Hypothalamus (tissue), 51 donors: ENCODE measurements at places on chromosomes 12 and 14.

GRCh38 chr14:96286251-96286650 is 30.2 kb downstream of the BDKRB1 start:
- no peak for DNase-seq

- DNase-seq = no peak
Observed at GRCh38 chr12:48489012-48489411, 6.7 kb downstream of the C12orf54 start.

GRCh38 chr12:88267630-88268029 is 125.5 kb downstream of the TMTC3 start:
- DNase-seq = no peak

- DNase-seq = no peak
Observed at GRCh38 chr12:52060498-52061177, 9.1 kb upstream of the ATG101 start.

DNA sequence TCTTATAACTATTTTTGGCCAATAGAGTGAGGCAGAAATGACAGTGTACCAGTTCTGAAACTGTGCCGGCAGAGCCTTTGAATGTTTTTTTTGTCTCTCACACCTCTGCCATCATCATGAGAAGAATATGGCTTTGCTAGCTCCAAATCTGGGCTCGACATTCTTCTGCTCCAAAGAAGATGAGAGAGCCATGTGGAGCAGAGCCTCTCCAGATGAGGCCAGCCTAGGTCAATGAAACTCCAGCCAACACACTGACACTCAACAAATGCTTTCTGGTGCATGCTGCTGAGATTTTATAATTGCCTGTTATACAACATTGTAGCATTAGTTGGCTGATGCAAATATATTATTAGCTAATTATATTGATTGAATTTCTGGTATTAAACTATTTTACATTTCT is 154.7 kb downstream of the SLC38A4 start:
- DNase-seq = no peak

- no peak for DNase-seq
Observed at GRCh38 chr12:91562476-91562875, 379.9 kb upstream of the DCN start.

DNA sequence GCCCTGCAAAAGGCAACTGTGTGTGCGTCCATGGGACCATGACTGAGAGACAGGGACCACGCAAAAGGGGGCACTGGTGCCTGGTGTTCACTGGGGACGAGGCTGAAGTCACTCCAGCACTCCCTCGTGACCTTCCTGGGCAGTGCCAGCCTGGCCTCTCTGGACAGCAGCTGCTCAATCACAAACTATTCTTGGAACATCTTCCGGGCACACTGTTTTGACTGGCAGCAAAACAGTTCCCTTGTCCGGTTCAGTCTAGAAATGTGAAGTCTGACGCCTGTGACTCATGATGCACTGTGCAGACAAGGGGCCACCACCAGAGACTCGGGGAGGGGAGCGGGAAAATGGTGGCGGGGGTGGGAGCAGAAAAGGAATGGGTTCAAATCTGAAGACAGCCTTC is 20.8 kb downstream of the SNRNP35 start:
- DNase-seq = peak; percentile 51

DNA sequence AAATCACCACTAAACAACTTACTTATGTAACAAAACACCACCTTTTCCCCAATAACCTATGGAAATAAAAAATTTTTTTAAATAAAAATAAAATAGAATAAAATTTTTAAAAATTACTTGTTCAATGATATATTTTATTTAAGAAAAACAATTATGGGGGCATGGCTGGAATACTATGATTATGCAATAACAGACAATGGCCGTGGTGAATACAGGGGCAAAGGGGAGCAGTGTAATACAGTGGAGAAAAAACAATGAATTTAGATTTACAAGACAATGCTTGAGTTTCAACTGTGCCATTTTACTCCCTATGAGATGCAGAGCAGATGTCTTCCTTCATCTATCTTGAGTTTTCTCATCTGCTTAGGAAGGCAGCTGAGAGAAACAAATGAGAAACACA is 72.9 kb downstream of the BLTP3B start:
- no peak for DNase-seq

DNA sequence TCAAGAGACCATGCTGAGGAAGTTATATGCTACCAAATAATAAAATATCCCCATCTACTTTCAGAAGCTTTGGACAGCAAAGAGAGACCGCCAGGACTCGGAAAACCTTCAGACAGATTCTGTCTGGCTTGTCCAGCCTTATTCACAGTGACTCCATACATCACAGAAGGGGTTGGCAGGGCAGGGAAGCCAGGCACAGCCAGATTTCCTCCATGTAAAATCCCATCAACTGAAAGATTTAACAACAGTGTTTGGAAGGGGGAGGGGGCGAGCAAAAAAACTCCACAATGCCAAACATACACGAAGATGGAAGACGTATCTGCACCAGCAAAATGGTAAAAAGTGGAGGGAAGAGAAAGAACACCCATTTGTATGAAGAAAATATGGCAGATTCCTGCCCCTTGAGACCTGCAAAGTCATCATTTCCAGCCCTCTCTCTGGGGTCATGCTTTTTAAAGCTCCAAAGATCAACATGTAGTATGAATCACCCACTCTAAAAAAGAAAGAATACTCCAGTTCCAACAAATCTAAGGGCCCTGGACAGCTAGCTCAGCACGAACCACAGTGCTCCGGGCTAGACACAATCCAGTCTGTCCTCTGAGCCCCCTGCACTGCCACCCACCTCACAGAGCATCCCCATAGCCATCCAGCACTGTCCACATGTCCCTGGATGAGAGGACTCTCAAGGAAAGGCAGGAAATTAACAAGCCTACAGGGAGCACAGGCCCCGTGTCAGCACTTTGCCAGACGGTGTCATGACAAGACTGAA is 116.4 kb downstream of the DICER1 start:
- DNase-seq = no peak

GRCh38 chr12:6123258-6123657 is 1.2 kb downstream of the VWF start:
- no peak for DNase-seq

DNA sequence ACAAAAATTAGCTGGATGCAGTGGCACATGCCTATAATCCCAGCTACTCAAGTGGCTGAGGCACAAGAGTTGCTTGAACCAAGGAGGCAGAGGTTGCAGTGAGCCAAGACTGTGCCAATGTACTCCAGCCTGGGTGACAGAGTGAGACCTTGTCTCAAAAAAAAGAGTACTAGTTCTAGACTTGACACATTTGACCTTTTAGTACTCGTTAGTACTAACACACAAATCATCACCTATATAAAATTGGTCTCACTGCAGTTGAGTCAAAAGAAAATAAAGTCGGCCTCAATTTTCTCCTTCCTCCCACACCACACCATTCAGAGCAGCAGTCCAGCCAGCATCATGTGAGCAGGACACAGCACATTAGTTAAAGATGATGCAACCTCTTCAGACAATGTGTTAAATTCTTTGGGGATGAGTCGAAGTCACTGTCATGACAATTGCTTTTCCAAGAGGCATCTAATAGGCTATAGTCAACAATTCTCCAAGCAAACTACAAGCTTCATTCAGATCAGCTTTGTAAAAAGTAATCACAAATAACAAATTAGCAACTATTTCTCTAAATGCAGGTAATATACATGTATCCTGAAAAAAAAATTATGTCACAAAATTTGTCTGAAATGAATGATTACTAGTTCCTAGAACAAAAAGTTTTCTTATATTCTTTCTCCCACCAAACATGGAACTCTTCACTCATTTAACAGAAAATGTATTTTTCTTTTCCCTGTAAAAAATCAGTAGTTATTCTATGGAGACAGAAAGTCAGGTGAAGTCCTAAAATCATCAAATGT is 55.6 kb downstream of the CLIP1 start:
- no peak for DNase-seq

DNA sequence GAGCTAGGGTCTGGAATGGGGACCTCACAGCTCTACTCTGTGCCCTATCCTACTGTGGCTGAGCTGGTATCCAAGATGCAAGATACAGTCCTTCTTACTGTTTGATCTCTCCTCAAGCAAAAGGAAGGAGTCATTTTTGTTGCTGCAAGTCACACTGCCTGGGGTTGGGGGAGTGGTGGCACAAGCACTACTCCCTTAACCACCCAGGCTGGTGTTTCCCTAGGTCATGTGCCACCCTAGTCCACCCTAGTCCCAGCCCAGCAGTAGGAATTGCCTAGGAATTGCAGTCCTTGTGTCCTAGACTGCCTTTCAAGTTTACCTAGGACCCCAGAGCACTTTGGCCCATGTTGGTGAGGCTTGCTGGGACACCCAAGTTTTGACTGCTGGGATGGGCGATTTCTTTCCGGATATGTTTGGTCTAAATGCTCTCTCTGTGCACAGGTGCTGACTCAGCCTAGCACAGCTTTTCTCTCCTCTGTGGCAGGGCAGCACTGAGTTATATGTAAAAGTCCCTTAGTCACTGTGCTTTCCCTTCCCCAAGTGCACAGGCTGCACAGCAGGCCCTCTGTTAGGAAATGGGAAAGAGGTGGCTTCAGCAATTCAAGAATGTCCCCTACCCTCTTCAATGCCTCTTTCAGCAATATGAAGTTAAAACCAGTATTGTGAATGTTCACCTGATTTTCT is 54.9 kb downstream of the SLC6A15 start:
- no peak for DNase-seq

- DNase-seq = no peak
Observed at GRCh38 chr12:104292872-104293794, 10.4 kb upstream of the EID3 start.

- DNase-seq = no peak
Observed at GRCh38 chr14:69481815-69482568, 2.5 kb upstream of the PLEKHD1 start.

- no peak for DNase-seq
Observed at GRCh38 chr14:93705513-93706156, 82.7 kb downstream of the PRIMA1 start.

DNA sequence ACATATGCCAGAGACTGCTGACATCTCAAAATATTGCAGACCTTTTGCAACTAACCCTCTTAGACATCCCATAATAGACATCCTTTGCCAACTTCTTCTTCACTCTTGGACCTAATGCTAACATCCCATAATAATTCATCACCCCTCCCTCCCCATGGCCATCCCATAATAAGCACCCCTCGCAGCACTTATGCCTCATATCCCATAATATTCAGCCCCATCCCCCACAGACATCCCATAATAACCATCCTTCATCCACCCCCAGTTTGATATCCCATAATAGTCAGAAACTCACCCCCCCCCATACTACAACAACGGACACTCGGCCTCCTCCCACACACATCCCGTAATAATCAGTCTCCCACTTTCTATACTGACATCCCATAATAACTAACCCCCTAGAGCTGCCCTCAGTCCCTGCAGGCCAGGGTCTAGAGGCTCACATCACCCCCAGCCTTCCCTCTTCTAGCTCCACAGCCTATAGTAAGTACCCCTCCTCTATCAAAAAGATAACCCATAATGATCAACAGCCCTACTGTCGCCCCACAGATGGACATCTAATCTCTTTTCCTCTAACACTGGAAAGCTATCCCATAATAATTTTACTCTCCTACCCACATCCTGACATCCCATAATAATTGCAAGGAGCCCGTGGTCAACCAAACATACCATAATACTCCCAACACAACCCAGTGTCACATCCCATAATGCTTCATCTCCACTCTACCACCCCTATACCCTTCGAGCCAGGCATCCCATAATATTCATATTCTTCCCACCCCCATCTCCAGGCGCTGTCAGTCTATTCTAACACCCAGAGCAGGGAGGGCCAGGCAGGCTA is 792 bp upstream of the CHD4 start:
- DNase-seq = peak; percentile 77

GRCh38 chr14:64717870-64718269 is 13.6 kb downstream of the PLEKHG3 start:
- DNase-seq = no peak

GRCh38 chr14:77200406-77200985 is 18.9 kb downstream of the TMEM63C start:
- DNase-seq = no peak

DNA sequence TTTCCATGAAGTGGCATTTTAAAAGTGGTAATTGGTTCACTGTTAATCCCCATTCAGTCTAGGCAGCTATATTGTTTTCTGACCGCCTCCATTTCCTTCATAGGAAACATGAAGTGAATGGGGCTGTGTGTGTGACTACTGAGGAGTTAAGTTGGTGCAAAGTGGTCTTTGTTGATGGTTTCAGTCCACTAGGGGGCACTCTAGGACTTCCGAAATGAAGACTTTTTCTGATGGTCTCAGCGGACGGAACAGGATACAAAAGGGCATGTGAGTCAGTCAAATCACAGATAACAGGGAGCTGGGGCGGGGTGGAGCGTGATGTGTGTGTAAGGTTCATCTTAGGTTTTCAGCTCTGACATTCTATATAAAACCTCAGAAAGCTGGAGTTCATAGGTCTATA is 240.1 kb upstream of the OR4E1 start:
- DNase-seq = no peak

DNA sequence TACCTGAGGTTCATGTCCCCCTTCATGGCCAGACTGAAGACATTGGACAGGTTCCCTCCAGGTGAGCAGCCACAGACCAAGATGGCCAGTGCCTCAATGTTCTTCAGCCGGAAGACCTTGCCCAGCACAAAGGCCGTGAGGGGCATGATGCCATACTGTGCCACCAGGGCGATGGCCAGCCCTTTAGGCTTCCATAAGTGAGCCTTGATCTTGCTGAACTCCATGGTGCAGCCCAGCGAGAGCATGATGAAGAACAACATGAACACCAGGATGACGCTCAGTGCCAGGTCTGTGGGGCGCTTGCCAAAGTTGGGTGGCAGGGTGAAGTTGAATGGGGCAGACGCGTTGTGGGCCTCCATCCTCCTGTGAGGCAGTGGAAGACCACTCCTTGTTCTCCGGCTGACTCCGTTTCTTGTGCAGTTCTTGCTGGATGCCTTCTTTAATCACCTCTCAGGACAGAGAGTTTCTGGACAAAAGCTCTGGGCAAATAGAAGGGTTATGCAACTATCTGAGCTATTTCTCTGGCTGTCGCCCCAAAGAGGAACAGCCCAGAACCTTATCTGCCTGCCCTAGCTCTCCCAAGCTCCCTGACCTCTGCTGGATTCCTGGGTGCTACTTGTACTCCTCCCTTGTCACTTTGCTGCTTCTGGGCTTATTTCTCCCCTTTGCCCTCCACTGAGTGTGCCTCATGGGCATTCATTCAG is at the start of gene SLC10A1:
SLC10A1 (minus strand) TSS at position 445 of the 704 bp plus-strand sequence; CDS start at position 359, 86 bp downstream.
- DNase-seq = no peak

- DNase-seq = no peak
Observed at GRCh38 chr12:113207613-113208040, 13.6 kb upstream of the TPCN1 start.

DNA sequence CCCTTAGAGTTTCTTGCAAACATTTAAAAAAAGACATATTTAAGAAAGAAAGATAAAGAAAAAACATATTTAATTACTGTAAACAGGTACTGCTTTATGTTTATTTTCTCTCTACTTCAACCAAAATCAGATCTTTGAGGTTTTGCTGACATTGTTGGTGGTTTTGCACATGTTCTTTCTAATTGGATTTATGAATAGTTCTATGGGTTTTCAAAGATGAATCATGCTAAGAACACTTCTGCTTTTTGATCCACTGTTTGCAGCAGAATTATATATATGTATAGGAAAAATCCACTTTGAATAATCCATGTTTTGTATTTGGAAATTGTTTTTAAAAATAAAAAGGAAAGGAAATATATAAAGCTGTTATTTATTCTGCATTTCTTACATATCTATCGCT is 78.4 kb downstream of the FRMD6 start:
- DNase-seq = no peak
